ENCODE measurements at places on chromosomes 3 and 15.

- no peak for DNase-seq
Measured at GRCh38 chr3:111850537-111850936, 8.5 kb upstream of the PHLDB2 start.

DNA sequence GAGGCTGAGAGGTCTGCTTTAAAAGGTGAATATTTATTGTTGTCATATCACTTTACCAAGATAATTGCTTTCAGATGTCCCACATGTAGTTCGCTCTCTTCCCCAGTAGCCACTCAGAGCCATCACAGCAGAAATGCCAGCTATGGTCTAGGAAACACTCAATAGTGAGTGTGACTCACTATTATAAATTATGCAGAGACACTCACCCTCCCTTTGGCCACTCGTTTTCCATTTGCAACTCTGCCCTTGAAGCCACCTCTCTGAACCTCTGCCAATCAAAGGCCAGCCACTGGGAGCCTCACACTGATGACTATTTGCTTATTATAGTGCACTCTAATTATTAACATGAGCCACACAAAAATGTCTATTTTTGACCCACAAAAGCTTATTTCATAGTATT is 328.1 kb upstream of the ATP10A start:
- DNase-seq: no peak

DNA sequence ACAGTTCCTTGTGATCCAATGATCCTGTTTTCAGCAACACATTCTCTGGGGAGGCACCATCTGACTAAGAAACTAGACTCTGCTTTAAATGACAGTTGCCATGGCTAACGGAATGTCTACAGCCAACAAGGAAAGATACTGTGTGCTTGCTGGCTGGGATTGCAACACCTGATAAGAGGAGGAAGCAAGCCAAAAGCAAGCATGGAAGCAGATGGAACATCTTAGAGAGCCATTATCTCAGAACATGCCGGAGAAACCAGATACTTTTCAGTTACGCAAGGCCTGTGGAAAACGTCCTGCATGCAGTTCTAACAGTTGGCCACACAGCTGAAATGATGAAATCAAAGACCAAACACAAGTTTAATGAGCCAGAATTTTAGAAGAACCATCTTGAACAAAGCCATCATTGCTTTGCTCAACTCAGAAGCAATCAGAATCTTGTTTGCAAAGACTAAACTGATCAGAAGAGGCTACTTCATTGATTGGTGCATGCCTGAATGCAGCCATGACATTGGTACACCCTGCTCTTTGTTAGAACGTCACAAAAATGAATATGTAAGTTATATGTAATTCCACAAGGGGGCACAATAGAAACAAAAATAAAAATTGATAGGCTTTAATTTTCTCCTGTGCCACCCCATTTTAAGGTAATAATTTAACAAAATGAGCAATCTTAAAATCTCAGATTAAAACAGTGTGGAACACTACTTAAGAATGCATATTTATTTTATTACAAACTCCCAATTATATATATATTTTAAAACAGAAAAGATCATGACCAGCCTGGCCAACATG is 50.8 kb downstream of the GXYLT2 start:
- no peak for DNase-seq

DNA sequence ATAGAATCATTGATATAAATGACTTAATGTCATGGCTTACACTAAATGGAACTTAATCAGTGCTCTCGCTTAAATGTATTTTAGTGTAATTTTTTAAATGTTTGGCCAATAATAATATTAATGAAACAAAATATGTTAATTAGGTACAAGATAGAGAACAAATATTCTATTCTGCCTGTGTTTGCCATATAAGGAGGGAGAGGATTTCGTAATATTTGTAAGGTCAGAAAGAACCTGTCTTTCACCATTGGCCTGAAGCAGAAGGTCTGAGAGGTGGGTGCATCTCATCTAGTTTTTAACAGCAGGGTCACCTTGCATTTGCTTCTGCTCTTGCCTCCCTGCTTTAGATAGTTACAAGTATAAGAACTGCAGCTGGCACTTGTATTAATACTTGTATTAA is 2.5 kb downstream of the GPR87 start:
- DNase-seq: no peak

DNA sequence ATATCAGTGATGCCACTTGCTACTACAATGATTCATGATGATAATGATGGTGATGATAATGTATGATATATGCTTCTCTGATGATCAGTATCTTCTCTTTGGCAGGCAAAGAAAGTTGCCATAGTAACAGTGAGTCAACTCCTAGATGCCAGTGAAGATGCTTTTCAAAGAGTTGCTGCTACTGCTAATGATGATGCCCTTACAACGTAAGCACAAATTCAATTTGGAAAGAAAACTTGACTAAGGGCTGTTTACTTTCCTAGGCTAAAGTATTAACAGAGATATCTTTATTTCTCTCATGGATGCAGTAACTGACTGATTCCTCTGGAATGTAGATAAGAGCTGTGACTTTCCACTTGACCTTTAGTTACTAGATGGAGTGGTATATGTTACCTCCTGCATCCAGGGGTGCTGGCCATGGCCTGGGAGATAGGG is 27.8 kb downstream of the ADGRG7 start:
- no peak for DNase-seq

GRCh38 chr3:12318758-12319621 is 30.1 kb downstream of the PPARG start:
- no peak for DNase-seq

DNA sequence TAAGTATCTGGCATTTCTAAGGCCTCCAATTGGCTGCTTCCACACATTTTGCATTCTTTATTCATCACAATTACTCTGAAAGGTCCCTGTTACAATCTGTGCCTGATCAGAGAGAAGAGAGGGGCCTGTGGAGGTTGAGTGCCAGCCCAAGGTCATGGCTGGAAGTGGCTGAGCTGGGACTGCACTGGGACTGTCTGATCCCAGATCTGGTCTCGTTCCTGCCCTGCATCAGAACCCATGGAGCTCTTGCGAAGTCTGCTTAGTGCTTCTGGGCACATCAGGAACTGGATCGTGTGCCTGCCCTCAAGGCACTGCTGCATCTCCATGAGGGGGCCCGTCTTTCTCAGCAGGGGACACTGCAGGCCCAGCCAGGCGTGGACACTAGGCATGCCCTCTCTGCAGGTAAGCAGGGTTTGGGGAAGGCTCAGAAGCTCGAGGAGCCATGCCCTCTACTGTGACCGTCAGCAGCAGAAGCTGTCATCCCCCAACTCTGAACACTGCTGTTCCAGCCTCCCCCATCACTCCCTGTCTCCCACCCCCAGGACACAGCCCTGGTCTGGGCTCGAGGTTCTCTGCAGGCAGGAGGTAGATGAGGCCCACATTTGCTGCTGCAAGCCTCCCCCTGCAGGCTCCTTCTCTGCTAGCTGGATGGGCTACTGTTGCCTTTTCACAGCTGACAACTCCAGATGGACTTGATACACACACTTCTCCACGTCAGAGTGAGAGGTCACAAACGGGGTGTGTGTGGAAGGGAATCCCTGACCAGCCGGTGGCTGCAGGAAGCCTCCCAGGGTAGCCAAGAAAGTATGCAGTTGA is 96.5 kb upstream of the PRR23E start:
- no peak for DNase-seq

DNA sequence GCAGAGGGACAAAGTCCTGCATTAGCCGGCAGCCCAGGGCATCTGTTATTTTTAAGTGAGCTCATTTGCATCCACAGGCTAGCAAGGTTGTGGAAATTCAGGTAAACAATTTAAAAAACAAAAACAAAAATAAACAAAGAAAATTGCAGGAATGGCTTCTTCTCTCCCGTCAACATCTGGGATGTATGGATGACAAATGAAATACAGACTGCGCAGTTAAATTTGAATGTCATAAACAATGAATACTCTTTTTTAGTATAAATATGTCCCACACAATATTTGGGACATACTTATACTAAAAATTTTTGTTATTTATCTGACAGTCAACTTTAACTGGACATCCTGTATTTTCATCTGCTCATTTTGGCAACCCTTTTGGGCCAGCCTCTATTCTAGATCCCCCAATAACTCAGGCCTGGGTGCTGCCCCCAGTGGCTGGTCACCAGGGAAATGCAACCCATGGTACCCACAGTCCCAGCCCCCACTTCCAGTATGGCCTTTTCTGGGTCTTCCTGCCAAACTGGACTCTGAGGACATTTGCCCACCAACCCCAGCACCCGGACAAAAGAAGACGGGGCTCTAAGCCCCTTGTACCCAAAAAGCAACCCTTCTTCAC is 12.7 kb downstream of the GRM2 start:
- no peak for DNase-seq

DNA sequence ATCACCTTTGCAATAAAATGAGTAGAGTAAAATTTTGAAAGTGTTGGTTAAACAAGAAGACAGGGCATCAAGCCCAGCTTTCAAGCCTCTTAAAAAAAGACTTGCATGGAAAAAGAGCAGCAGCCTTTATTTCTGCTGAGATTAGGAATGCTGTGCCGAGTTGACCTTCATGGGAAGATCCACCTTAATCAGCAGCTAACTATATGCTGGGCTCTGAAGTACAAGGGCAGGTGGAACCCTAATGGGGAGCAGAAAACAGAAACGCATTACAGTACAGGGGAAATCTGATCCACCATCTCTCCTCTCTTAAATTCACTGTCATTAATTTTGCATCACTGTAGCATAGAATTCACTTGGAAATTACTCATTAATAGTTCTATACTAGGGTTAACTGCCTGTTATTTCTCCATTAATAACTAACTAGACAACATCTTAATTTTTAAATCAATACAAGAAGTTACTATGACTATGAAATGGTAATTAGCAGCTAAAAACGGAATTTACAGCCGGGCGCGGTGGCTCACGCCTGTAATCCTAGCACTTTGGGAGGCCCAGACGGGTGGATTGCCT is 133.6 kb downstream of the GHSR start:
- DNase-seq: no peak

GRCh38 chr3:127732879-127733350 is 60.2 kb downstream of the ABTB1 start:
- DNase-seq: no peak

GRCh38 chr3:9803494-9803893 is 6.6 kb upstream of the TTLL3 start:
- no peak for DNase-seq

DNA sequence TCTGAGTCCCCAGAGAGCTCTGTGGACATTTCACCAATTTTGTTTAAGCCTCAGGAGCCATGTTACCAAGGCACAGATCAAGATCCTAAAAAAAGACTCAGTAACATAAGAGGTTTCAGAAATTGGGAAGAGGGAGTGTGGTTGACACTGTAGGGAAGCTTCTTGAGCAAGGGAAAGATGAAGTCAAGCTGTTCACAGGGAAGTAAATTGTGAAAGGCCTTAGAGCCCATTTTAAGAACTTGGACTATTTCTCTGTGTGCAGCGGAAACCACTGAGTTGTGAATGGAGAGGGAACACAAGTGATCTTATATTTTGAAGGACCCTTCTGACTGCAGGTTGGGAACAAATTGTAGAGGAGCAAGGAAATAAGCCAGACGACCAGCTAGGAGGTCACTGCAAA is 18.7 kb downstream of the BCL2A1 start:
- no peak for DNase-seq

DNA sequence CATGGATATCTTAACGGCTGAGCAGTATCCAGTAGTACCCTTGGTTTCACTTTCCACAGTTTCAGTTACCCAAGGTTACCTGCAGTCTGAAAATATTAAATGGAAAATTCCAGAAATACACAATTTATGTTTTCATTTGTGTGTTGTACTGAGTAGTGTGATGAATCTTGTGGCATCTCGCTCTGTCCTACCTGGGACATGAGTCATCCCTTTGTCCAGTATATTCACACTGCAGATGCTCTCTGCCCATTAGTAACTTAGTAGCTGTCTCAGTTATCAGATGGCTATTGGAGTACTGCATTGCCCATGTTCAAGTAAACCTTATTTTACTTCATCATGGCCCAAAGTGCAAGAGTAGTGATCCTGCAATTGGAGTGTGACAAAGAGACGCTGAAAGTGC is 26.1 kb downstream of the GASK1A start:
- DNase-seq: no peak

DNA sequence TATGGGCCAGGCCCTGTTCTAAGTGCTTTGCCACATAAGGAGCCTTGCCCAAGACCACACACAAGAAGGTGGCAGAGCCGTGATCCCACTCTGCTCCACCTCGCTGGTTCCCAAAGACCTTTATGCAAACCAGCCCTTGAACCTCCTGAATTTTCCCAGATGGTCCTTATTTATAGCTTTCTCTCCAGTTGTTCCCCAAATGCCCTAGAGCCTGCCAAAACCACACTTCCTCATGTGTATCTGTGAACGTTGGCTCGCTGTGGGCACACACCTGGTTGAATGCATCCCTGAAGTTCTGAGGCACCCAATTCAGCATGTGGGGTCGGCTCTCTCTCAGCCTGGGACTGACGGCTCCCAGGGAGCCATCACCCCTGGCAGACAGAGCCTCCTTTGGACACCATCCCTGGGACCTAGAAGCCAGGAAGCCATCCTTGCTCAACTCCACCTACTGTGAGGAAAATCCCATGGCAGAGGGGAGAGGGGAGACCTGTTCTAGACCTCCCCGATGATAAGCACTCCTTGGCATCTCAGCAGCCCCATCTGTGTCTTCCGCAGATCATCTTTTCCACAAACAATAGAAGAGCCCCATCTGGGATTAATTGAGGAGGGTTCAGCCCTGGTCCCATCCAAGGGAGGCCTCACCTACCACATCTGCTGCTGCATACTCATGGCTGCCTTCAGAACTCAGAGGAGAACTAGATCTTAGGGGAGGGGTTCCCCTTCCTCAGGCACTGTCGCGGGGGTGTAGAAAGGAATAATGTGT is 42.3 kb upstream of the LIMD1 start:
- DNase-seq: no peak

GRCh38 chr3:127044996-127045395 is 62.1 kb downstream of the PLXNA1 start:
- DNase-seq: peak; percentile 54

DNA sequence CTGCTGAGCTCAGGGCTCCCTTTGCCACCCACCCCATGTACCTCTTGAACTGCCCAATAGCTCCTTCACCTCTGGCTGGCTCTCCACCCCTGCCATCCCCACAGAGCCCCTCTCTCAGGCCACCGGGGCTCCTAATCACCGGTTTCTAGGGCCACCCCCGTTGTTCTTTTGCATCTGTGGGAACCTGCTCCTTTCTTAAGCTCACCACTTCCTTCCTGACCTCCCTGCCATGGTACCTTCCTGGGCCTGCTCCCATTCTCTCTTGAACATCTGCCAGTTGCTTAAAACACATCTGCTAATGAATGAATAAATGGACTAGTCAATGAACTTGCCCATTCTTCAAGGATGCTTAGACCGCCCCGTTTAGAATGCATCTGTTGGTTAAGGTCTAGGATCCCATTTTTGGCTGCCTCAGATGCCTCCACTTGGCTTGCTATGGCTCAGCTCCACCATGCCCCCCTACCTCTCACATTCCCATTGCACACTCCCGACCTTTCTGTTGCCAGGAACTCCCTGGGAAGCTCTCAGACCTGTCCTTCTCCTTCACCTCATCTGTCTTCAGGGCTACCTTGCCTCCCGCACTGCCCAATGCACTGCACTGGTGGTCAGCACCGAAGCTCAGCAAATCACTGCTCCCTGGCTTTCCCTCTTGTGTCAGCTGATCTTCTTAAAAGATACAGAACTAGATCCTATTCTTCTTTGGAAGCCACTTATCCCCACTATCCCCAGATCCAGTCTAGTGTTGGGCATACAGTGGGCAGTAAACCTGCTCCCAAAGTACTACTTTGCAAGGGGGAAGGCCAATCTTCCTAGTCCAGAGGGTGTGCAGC is 9.1 kb downstream of the AMOTL2 start:
- no peak for DNase-seq

GRCh38 chr15:70094690-70095311 is 2.9 kb downstream of the TLE3 start:
- DNase-seq: no peak
